Tibial artery (tissue), 4 donors: ENCODE measurements at places on chromosomes 6 and 20.

DNA sequence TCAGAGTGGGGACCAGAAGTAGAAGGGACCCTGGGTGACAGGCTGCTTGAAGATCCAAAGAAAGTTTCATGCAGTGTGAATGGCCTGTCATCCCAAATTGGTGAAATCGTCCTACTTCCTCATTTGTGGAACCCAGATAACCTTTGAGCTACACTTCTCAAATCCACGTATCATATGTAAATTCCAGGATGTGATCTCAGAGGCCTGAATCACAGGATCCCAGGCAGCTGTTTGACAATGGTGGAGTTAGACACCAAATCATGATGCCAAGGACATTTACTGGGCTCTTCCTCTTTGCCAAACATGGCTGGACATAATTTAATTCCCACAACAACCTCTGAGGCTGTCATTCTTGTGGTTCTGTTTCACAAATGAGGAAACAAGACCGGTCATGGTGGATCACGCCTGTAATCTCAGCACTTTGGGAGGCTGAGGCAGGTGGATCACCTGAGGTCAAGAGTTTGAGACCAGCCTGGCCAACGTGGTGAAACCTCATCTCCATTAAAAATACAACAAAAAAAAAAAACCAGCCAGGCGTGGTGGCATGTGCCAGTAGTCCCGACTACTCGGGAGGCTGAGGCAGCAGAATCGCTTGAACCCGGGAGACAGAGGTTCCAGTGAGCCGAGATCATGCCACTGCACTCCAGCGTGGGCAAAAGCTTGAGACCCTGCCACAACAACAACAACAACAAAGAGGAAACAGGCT lies 39.9 kb upstream of the TTPAL start:
- DNase-seq = no peak

DNA sequence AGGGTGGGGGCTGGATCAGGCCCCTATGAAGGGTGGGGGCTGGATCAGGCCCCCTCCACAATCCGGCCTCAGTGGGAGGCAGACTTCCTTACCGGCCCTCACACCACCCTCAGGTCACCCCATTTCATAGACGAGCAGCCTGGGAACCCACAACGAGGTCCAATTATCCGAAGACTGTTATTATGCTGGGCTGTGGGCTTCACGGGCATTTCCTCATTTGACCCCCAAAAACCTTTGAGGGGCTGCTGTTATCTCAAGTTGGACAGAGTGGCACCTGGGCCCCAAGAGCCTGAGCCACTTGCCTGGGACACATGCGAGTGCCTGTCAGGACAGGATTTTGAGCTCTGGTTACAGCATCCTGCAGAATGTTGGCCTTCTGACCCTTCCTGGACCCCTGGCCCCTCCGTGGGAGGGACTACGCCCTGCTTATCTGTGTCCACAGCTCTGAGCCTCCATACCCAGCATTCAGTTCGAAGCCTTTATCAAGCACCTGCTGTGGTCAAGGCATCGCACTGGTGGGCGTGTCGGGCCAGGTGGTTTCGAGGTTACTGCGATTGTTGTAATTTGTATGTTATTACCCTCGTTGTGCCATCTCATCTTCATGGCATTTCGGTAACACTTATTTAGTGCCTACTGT lies 34.5 kb upstream of the PCMTD2 start:
- DNase-seq = no peak

GRCh38 chr6:130362128-130362527 lies 3.7 kb upstream of the TMEM200A start:
- DNase-seq = no peak

DNA sequence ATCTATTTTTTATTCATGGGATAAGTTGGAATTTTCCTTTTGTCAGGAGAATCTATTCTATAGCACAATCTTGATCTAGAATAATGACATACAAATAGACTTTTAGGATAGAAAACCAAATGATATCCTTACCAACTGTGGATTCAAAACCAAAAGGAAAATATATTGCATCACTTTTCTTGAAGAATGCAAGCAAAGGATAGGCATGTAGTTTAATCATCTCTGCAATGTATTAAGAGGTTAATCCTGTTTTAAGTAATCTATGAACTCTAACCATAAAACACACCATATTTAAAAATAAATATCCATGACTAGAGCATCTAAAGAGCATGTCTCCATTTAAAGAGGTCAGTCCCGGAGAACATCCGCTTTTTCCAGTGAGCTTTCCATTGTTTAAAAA lies 106.7 kb upstream of the CNKSR3 start:
- no peak for DNase-seq

- no peak for DNase-seq
Measured at GRCh38 chr20:63381781-63382431, 20.8 kb upstream of the CHRNA4 start.
